ENCODE measurements at places on chromosomes 6 and 20.

GRCh38 chr20:64155258-64156135 lies 8.8 kb upstream of the MYT1 start:
- DNase-seq: no peak

GRCh38 chr6:3133515-3133914 lies 15.0 kb downstream of the BPHL start:
- DNase-seq: no peak

- DNase-seq: no peak
Observed at GRCh38 chr6:88165844-88166492, at the start of gene CNR1. TSS of gene CNR1 (minus strand) at chr6:88166347. CDS start at chr6:88145274, 21,073 bp downstream.

GRCh38 chr20:24998631-24999445 lies 6.3 kb upstream of the APMAP start:
- DNase-seq: no peak

- DNase-seq: no peak
Observed at GRCh38 chr20:32036716-32037485, 15.1 kb upstream of the HCK start.

GRCh38 chr6:24910961-24911725 lies 24.6 kb downstream of the RIPOR2 start:
- DNase-seq: peak; percentile 51

- no peak for DNase-seq
Observed at GRCh38 chr6:94510877-94511276, 1066.5 kb upstream of the MANEA start.

- no peak for DNase-seq
Observed at GRCh38 chr6:73258721-73259120, 4.3 kb downstream of the KHDC1 start.

DNA sequence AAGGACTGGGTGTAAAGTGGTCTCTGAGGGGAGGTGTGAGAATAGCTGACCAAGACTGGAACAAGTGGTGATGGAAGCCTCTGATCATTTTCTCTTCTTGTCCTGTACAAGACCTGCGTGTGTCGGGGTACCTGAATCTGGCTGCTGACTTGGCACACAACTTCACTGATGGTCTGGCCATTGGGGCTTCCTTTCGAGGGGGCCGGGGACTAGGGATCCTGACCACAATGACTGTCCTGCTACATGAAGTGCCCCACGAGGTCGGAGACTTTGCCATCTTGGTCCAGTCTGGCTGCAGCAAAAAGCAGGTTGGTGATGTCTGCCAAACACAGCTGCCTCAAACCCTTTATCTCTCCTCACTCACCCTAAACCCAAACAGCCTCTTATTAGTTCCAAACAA lies 1.7 kb upstream of the HSD17B8 start:
- DNase-seq: no peak

GRCh38 chr20:32623667-32624157 lies 38.6 kb upstream of the NOL4L start:
- no peak for DNase-seq

DNA sequence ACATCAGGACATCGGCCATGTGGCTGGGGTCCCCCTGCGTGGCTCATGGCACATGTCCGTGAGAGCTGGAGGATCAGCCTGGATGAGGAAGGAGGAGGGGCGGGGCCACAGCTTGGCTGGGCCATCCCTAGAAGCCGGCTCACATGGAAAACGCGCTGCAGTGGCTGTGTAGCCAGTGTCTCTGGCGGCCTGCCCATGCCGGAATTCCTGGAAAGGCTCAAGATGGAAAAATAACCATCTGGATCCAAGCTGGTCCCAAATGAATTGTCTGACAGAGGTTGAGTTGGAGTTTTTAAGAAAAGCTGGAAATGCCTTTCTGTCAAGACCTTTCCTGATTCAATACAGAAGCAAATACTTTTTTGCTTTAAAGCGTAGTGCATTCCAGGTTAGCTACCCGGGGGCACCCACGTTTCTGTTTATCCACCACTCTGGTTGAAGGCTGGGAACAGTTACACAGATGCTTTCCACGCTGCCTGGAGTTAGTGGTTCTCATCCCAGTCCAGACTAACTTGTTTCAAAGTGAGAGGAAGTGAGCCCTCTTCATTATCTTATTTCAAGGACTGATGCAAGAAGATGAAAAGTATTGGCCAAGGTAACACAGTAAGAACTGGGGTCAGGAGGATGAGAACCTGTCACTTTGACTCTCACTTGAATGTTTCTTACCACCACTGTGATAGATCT lies 99.0 kb downstream of the GMPR start:
- DNase-seq: no peak

DNA sequence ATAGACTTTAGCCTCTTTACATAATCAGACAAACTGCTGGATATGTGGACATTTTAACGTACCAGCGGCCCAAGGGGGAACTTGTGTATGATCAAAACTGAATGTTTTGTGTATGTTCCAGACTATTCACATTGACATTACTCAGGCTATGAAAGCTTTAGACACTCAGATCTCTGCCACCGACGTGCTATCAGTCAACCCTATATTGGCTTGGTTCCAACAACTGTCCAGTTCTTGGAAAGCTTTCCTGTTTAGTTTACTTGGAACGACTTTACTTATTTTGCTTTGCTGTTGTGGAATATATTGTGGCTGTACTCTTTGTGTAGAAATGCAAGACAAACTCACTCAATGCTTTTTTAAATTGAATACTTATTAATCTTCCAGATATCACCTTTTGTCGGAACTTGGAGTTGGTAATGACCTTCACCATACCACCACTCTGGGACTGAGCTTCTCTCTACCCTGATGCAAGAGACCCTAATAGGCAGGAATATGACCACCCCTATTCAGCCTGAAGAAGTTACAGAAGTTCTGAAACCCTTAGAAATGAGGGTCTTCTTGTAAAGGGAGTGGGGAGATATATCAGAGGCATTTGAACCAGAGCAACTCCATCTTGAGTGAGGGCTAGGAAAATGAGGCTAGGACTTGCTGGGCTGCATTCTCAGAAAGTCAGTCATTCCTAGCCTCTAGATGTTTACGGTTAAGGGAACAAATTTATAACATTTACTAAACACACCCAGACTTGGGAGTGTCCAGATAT lies 49.0 kb upstream of the PAX1 start:
- no peak for DNase-seq

DNA sequence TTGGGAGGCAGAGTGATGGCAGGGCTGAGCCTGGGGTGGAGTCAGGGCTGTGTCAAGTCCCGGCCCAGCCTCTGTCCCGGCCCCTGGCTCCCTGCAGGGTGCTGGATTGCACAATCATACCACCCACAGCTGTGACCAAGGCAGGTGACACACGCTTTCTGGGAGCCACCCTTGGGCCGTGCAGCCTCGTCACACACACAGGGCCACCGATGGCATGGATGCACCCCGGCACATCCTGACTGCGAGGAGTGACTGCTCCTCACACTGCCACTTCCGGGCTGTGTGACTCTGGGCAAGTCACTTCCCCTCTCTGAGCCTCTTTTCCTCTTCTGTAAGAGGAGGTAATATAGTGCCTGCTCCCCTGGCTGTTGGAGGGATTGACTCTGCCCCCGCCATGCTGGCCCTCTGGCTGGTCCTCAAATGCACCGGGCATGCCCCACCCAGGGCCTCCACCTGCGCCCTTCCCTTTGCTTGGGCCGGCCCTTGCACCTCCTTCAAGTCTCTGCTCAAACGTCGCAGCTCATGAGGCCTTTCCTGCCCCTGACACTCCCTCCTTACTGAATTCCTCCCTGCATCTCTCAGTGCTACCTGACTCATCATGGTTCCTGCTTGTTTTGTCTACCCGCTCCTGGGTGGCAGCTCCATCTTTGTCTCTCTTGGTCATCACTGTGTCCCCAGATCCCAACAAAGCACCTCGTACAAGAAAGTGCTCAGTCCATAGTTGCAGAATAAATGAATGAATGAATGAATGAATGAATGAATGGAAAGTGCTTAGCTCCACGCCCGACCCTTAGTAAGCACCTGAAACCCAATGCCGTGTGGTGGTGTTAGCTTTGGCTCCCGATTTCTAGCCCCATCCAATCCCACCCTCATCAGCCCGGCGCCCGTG lies 93.5 kb downstream of the CEBPB start:
- DNase-seq: peak; percentile 21

- DNase-seq: no peak
Observed at GRCh38 chr6:31075528-31075927, 36.8 kb downstream of the C6orf15 start.

DNA sequence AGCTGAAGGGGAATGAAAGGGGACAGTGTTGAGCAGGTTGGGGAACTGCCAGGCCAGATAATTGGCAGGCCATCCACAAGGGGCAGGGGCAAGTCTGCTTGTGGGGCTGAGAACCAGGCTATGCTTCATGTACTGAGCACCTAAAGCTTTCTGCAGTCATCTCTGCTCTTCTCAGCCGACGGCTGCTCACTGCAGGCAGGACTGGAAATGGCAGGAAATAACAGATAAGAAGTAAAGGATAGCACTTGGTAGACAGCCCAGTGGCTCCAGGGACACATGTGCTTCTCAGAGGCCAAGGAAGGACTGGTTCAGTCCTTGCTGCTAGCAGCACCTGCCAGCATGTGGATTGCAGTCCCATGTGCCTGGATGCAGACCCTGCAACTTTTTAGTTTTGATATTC lies 89.8 kb downstream of the CD164 start:
- no peak for DNase-seq

DNA sequence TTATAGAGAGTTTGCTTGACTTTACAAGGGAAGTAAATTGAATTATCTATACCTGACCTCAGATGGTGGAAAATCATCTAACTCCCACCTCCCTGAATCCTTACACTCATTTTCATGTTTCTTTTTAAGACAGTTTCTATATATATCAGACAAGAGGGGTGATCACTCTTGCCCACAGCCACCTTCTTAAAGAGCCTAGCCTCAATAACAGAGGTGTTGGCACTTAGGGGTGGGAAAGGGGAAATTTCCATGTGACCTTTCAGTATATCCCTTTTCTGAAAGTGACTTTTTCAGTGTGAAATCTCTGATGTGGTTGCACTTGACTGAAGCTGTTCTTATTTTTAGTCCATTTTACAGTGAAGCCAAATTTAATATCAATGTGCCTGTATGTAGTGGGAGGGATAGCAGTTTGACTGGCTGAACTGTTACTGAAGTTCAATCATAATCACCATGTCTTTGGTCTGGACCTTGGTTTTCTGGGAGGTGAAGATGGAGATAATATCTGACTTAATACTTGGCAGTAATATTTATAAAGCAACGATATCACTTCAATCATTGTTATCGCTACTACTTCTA lies 141.3 kb downstream of the MAP3K7 start:
- no peak for DNase-seq

GRCh38 chr6:10363911-10364310 lies 51.0 kb downstream of the TFAP2A start:
- no peak for DNase-seq

DNA sequence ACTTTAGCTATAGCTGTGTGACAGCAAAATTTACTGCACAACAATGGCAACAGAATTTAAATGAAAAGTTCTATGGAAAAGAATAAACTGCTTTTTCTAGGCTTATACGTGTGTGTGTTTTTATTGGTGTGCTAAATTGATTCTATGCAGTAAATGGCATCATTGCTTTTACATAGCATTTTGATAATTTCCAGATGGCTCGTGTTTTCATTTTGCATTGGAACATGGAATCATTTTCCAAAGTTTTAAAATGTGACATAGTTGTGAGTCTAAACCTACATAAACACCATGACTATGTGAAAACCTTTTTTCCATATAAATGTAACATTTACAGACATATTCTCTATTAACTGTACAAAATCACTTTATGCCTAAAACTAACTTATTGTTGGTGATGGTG lies 127.8 kb downstream of the SIM1 start:
- DNase-seq: no peak

DNA sequence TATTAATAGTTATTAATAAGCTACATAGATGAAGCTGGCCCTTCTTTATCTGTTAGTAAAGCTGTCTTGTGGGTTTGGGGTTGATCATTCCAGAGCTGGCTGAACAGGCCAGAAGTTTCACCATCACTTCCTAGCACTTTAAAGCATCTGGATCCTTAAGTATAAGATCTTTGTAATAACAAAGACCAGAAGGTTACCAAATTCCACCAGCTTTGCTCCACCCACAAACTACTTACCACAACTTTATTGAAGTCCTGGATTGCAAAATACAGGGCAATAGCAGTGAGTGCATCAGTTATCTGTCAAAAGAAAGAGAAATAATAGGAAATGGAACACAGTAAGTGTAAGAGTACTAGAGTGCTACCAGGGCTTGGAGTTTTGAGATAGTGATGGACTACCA lies 33.0 kb downstream of the PIGU start:
- no peak for DNase-seq

DNA sequence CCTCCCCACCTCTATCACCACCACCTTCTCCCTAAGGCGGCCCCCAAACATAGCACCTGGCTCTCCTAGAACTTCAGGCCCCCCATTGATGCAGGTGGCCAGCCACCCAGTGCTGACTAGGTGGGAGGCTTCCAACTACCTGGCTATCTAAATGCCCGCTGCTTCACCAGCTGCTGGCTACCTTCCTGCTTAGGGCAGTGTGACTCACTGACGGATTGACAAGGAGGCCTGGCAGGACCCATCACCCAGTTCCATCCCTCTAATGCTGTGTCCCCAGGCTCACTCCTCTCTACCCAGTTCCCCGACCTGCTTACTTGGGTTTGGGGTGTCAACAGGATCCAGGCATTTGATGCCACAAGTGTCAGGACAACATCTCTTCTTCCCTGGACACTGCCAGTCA lies 1.1 kb downstream of the SLPI start:
- DNase-seq: no peak

DNA sequence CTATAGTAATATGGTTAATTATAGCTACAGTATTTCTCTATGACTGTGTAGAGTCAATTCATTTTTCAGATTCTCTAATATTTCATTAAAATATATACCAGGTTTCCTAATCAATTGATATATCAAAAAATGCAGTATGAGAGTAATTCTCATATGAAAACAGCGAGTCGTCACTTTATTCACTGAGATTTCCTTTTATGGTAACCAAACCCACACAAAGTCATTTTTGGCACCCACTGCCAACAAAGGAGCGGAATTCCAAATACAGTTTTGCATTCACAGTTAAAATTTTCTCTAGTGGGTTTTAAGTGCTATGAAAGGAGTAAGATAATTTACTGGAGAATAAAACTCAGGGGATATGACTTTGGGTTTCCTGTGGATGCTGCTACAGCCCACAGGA lies 163.8 kb downstream of the HIVEP2 start:
- no peak for DNase-seq

- no peak for DNase-seq
Observed at GRCh38 chr6:315921-316752, 23.9 kb downstream of the DUSP22 start.

GRCh38 chr6:19578481-19578880 lies 258.7 kb upstream of the ID4 start:
- DNase-seq: no peak

DNA sequence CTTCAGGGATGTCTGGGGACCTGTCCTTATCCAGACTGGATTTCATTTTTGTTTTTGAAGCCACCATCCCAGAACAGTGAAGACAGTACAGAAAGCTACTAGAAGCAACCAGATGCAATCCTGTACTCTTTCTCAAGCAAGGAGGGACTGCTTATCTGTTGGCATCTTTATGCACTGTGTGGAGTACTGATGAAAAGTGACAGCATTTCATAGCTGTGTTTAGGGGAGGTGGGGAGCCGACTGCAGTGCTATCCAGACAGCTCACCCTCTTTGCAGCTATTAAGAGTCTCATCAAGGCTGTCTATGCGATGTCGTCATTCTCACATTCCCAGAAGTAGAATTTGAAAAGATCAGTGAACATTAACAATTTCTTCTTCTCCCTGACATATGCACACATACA lies 5.5 kb downstream of the ZDHHC14 start:
- DNase-seq: no peak

GRCh38 chr6:13980534-13980933 lies 55.8 kb downstream of the RNF182 start:
- no peak for DNase-seq
